ENCODE measurements at places on chromosomes 11 and 22.

- no peak for DNase-seq
These were observed 9.1 kb upstream of the POU2AF2 start for GRCh38 chr11:111236383-111236782.

DNA sequence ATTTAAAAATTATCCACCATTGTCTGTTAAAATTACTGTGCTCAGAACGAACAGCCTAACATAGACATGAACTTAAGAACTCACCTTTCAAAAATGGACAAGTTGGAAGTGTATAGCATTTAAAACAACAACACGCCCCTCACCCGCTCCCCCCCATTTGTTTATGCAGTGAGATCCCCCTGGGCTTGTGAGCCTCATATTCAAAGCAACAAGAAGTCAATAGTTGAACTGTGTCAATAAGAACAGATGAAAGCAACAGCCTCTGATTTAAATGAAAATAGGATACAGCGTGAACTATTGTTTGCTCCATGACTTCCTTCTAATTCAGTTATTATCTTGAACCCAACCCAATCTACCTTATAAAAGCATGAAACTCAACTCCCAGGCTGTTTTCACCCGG, 314.2 kb downstream of the BLID start:
- no peak for DNase-seq

DNA sequence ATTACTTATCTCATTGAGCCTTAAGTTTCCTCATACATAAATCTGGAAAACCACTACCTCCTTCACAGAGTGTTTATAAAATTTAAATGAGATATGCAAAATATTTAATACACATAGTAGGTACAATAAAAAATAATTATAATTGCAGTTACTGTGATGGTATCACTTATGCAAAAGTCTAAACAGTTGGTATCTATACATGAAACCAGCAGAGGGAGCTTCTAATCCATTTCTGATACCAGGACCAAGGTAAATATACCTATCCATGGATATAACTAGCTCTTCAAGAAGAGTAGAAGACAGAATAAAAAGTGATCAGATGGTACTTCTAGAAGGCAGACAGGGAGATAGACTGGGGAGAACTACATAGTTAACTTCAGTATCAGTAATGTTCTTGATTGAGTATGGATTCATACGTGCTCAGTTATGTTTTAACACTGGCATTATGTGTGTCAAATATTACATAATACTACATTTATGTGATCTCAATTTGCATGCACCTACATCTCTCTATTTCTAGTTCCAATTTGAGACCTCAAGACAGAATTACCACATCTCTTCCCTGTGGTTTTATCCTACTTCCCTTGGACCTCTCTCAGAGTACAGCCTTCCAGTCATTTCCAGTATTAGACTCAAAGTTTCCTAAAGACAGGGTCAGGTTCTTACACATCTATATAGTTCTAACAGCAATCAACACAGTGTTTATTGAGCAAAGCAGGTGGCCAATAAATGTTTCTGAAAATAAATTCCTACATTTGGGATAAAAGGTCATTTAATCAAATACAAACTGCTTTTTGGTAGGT, 13.7 kb upstream of the TSG101 start:
- peak; percentile 56 for DNase-seq

DNA sequence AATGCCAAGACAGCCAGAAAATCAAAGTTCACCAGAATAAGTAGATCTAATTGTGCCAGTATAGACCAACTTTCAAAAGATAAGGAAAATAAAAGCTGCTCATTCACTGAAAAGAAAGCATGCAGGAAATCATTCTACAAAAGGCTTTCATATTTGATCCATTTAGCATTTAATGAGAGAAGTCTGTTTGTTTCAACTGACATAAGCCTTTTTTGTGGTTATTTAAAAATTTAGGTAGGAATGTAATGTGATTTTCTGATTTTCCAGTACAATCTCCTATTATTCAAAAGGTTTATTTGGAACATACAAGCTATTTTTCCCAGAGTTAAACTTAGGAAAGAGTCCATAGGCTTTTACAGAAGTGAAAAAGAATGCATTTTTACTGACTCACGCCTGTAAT, 92.7 kb downstream of the SBF2 start:
- no peak for DNase-seq

- peak; percentile 17 for DNase-seq
These were observed 5.4 kb upstream of the GAS2L1 start for GRCh38 chr22:29300807-29301601.

- DNase-seq, result no peak
These were observed 139.8 kb downstream of the ELP4 start for GRCh38 chr11:31649129-31649966.

DNA sequence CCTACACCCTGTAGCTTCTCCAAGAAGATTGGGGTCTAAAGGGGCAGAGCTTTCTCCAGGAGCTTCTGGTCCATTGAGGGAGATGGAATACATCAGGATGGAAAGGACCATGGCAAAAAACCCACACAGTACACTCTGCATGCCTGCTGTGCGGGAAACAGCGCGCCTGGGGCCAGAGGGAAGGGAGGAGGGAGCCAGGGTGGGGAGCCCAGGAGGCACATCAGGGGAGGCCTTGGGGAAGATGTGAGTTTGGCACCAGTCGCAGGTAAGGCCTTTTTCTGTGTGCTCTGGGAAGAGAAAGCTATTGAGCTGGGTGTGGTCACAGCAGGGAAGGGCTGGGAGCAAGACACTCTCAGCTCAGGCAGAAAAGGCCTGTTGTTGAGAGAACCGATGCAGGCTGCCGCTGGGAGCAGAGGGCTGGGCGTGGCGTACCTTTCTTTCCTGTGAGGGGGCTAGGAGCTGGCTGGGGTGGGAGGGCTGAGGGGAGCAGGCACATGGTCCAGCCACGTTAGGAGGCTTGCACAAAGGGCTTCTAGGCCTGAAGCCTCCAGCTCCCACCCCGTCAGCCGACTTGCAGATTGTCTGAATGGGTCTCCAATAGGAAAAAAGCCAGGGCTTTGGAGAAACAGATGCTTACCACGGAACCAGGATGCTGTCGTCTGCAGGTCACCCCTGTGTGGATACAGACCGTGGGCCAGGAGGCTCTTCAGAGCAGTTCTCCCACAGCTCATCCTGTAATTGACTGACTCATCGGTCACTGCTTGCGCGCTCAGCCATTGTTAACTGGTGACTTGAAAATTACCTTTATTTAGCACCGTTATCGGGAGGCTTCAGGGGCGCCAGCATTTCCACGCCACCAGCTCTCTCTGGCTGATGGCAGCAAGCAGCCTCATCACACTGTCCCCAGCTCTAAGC, 237.3 kb downstream of the ST3GAL4 start:
- no peak for DNase-seq

- peak; percentile 27 for DNase-seq
These were observed 29.9 kb downstream of the MS4A2 start for GRCh38 chr11:60118338-60118737.

- peak; percentile 51 for DNase-seq
These were observed 788.3 kb downstream of the NTM start for GRCh38 chr11:132158696-132159095.

DNA sequence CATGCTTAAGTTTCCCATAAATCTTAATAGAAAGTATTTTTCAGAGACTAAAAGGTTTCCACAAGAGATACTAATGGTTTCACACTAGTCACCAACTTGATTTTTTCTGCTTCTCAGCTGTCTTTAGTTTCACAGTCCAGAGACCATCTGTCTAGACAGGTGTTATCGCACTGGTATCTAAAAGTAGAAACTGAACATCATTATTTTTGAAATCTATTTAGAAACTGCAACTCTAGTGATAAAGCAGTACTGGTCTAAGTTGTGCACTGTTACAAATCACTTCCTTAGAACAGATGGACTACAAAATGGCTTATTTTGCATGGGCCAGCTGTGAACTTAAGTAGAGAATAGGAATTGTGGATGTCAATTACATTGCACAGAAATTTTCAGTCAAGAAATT, 78.0 kb downstream of the CNTN5 start:
- DNase-seq, result no peak

GRCh38 chr11:6371825-6372224, 18.4 kb upstream of the SMPD1 start:
- DNase-seq, result no peak

DNA sequence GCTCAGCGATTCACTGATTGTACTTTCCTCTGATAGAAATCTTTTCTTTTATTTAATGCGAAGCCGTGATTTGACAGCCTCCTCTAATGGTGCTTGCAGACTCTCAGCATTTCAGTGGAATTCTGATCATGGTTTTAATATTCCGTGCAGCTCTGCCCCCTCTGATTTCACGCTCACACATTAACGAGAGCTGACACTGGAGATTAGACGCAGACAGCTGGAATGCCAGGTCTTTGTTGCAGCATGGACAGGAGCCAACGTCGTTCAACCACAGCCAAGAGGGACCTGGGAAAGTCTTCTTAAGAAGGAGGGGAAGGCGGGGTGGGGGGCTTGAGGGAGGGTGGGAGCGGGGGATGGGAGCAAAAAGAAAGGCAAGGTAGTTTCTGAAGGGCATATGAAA, 186.4 kb downstream of the BLID start:
- peak; percentile 51 for DNase-seq

GRCh38 chr22:46240907-46241306, 9.2 kb downstream of the CDPF1 start:
- DNase-seq, result no peak

GRCh38 chr22:49188591-49188990, 639.1 kb downstream of the BRD1 start:
- DNase-seq, result no peak

- no peak for DNase-seq
These were observed 3.9 kb downstream of the HBE1 start for GRCh38 chr11:5265832-5266231.

- DNase-seq, result no peak
These were observed at the start of gene OR8B2 for GRCh38 chr11:124384399-124384798. OR8B2 (minus strand) TSS chr11:124384499; CDS start chr11:124383343, 1,156 bp downstream.

DNA sequence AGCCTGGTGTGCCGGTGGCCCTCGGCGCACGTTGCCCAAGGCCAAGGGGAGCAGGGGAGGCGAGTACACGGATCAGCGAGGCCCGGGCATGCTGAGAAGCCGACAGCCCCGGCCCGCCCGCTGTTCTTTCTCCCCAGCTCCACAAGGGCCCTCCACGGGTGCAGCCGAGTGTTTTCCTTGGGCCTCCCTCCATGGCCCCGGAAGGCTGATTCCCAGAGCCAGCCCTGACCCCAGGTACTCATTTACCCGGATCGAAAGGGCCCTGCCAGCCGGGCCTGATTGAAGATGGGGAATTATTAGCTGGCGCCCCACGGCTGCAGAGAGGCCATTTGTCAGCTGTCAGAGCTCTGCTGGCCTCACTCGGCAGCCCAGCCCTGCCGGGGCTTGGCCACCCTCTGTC, 53.1 kb downstream of the WNT7B start:
- DNase-seq, result no peak

- DNase-seq, result no peak
These were observed 3.1 kb upstream of the LAYN start for GRCh38 chr11:111537336-111537860.

DNA sequence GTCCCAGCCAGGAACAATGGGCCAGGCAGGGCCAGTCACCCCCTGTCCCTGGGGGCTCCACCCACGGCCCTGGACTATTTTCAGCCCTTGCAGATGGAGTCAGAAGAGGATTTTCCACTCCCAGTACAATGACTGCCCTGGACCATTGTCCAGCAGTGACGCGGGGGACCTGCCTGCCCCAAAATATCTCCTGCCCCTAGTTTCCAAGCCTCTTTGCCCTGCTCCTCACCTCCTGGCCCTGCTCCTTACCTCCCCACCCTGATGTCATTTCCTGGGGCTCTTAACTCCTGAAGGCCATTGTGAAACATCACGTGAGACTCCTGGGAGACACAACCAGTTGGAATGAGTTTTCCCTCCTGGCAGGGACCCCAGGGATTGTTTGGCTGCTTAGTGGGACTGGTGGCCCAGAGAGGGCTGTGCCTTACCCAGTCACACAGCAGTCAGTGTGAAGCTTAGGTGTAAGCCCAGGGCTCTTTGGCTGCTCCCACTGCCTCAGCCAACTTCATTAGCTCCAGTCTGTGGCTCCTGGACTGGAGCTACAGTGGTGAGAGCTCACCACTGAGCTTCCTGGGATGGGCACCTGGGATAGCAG, 22.2 kb downstream of the P2RY2 start:
- DNase-seq, result peak; percentile 53

DNA sequence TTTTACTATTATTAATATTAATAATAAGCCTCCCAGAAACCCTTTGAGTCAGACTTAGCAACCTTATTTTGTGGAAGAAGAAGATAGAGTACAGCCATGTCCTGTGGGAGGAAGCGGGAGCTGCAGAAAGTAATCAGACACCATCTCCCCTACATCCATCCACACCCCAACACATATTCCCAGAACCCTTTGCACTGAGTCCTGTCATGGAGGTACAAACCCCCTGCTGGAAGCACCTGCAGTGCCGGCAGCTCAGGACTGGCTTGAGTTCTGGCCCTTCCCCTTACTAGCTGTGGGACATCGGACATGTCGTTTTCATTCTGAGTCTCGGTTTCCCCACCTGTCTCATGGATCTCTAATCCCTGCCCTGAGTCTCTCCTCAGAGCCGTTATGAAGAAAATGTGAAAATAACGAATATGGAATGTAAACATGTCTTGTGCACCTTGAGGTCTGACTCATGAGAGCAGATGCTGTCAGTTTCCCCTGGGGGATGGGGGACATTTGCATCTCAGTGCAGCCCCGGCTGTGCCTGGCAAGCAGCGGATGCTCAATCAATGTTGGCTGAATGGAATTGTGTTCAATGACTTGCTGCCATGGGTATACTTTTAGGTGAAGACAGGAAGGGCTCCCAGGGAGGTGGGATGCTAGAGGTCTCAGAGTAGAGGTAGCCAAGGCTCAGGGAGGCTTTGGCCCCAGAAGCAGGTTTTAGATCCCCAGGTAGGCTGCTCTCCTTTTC, 45.4 kb downstream of the TP53I11 start:
- no peak for DNase-seq

GRCh38 chr11:110380836-110381622, 48.7 kb upstream of the FDX1 start:
- DNase-seq, result no peak

DNA sequence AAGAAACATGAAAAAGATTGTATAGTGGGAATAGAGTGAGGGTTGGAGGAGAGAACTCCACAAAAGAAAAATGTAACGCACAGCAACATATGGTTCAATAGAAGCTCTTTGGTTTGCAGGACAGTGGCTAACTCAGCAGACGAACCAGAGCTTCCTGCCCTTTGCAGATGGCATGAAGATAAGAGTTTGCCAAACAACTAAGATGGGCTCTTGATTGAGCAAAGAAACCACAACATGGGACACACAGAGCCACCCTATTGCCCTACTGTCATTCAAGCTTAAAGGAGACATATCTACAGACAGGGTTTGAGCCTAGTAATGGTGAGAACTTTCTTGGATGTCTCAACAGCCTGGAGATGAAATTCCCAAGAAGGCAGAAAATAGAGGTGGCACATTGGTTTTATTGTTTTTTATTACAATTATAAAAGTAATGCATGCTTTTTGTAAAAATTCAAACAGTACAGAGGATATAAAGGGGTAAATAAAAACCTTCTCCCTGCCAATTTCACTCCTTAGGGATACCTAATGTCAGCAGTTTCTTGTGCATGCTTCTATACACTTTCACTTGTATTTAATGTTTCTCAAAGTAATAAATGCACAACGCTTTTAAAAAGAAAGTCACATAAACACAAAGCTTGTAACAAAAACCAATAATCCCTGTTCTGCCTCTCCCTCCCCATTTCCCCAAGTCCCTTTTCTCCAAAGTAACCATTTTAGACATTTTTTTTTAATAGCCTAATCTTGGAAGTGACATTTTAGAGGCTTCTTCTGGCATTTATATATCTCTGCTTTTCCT, 63.7 kb downstream of the COPB1 start:
- DNase-seq, result no peak

- peak; percentile 52 for DNase-seq
These were observed 740.0 kb downstream of the DLG2 start for GRCh38 chr11:84887055-84887629.

GRCh38 chr11:107040433-107041087, 22.3 kb upstream of the GUCY1A2 start:
- no peak for DNase-seq

Measured in ELR (cell line).